ENCODE measurements at places on chromosomes 12 and 14.

- no peak for DNase-seq
Observed at GRCh38 chr12:109178532-109178931, 62.1 kb downstream of the ACACB start.

GRCh38 chr12:78651755-78652154 is 212.8 kb upstream of the SYT1 start:
- DNase-seq, result no peak

GRCh38 chr12:69655616-69656340 is 43.3 kb downstream of the BEST3 start:
- DNase-seq, result peak; percentile 95

DNA sequence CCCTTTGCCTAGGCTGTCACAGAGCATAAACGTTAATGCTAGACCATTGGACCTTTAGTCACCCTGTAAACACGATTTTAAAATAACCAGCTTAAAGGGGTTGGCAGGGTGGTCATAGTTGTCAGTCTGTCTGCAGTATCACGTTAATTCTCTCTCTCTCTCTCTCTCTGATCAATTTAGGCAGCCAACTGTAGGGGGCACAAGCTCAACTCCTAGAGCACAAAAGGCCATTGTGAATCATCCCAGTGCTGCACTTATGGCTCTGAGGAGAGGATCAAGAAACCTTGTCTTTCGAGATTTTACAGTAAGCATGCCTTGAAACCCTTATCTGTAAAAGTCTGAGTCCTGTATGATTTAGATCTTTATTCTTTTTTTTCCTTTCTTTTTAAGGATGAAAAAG is 97.1 kb downstream of the SCAF11 start:
- DNase-seq, result no peak

DNA sequence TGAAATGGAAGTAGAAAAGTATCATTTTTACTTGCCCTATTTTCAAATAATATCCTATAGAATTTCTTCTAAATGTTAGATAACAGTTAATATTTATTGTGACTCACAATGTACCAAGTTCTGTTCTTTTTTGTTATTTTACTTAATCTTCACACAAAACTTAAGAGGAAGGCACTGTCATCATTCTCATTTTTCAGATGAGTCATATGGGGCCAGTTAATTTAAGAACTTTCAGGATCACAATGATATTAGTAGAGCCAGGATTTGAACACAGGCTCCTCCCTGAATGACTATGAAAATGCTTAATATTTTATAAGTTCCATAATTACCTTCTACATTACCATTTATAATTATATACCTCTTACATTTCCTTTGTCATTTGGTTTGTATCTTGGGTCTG is 10.4 kb upstream of the TMEM260 start:
- DNase-seq, result no peak

GRCh38 chr14:68795597-68796417 is 2.9 kb upstream of the ZFP36L1 start:
- DNase-seq, result peak; percentile 86

GRCh38 chr14:35822501-35822900 is 3.6 kb upstream of the BRMS1L start:
- no peak for DNase-seq

GRCh38 chr12:124203176-124203575 is 91.7 kb upstream of the RFLNA start:
- no peak for DNase-seq

DNA sequence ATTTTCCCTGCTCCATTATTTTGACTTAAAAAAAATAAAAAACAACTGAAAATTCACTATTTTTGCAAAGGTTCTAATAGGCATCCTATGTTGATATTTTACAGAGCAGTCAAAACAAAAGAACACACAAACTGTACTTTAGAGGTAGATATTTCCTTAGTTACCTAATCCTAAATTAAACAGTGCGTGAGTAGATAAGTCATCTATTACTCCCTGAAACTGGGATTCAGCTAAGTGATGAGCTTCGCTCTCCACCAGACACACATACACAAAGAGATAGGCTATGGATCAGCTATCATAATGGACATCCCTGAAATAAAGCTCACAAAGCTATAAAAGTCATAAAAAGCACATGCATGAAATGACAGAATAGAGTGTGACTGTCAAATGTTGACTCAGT is 398.7 kb downstream of the SOX5 start:
- DNase-seq, result no peak

DNA sequence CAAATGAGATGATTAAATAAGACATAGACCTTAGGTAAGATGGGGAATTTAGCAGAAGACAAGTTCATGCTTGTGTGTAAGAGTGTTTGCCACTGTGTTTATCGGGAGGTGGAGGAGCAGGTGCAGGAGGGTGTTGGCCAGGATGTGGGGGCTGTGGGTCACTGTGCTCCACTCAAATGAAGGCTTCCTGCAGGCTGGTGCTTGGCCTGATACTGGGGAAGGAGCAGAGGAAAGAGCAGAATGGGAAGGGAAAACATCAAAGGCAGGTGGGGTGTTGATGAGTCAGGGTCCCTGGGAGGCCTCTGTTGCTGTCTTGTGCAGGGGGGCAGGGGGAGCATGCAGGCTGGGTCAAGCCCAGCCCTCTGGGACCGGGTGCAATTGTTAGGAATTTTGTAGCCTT is 126.5 kb downstream of the TSPAN9 start:
- DNase-seq, result no peak
